ENCODE measurements at places on chromosomes 1 and 21. TPM values are rescaled to one million over a fixed set of nuclear protein-coding genes. Genes with fewer than 3 reads are reported as not detected.
A peak's percentile ranks its signal among the peaks of the same experiment; 100 is the strongest.

DNA sequence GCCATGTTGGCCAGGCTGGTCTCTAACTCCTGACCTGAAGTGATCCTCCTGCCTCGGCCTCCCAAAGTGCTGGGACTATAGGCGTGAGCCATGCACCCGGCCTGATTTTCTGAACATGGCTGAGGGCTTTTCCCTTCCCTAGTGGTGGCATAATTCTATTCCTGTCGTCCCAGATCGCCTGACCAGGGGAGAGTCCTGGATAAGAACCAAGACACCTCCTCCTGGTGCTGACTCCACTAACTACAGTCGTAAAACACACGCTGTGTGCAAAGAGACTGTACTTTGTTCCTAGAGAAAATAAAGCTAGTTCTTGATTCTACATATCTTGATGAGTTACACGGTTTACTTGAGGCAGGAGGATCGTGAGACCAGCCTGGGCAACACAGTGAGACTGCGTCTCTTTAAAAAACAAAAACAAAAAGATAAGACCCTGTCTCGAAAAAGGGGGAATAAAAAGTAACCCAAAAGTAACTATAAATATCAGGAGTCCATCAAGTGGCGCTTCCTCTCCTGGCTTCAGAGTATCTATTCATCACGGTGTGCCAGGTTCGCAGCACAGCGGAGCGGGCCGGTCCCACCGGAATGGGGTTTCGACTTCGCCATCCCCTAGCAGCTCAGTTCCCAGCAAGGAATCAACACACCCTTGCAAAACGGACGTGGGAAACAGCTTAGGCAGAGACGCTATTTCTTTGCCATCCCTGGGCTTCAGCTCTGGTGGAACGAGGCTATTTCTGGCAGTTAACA is 973 bp downstream of the SDF4 start:
- DNase-seq = peak; percentile 70

GRCh38 chr1:184843732-184844495 is 89.3 kb upstream of the EDEM3 start:
- DNase-seq = no peak

DNA sequence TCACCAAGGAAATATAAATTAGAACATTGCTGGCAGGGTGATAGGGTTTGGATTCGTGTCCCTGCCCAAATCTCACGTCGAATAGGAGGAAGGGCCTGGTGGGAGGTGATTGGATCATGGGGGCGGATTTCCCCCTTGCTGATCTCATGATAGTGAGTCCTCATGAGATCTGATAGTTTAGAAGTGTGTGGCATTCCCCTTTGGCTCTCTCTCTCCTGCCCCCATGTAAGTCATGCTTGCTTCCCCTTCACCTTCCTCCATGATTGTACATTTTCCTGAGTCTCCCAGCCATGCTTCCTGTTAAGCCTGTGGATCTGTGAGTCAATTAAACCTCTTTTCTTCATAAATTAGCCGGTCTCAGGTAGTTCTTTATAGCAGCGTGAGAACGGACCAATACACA is 60.6 kb downstream of the VPS26C start:
- no peak for DNase-seq

DNA sequence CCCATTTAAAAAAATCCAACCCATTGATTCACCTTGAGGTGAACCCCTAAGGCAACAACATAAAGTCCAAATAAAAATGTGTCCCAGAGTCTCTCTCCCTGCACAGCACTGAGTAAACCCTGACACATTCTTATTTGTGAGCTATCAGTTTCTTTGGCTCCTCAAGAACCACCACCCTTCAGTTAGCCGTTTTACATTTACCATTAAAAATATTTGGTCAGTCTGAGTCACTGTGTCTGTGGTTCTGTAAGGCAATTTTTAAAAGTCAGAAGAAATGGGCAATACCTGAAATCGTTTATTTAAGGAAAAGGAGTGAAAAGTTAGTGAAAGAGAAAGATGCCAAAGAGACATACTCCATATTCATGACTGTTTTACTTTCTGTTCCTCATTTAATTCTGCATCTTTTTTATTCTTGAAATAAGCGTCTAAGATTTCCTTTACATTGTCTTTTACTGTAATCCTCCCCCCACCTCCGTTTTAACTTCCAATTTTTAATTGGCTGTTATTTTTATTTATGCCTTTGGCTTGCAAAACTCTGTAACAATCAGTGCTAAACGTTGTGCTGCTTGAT is 91.7 kb upstream of the IVNS1ABP start:
- no peak for DNase-seq

DNA sequence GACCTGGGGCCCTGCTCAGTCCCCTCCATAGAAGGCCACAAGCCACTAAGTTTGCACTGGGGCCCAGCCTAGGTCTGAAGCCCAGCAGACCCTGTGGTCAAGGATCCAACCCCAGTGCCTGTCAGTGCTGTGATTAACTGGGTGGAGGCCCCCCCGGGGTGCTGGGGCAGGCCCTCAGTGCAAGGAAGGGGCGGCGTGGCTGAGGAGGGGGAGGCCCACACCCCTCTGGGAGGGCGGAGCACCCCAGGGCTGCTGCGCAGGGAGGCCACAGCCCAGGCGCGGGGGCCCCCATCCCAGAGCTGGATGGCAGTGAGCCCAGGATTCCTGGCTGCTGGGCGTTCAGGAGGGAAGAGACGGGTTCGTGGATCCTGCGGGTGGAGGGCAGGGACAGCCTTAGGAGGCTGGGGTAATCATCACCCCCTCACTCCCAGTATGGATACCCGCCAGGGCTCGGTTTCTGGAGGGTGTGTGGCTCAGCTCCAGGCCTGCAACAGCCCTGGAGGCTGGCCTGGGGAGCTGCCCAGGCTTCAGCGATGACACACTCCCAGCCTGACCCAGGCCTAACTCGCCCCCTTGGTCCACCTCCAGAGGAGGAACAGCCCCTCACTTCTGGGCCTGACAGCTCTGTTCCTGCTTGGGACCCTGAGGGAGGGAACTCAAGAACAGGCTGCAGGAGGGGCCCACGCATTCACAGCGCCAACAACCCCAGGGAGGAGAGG is 890 bp downstream of the GJC2 start:
- DNase-seq = peak; percentile 82

DNA sequence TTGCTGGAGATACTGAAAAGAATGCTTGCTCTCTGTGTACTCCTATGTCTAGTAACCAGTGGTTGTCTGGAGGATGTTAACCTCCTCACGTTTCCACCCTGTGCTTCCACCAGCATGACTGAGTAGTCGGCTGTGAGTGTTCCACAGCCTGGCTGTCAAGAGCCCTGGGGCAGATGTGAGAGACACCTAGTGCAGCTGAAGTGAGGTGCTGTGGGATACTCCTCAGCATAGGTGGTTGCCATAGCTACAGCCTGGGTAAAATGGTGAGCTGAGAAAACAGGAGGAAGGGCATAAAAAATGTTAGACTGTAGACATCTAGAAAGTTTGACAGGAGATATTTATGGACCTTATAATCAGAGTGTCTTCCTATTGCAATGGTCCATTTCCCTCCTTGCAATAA is 15.8 kb downstream of the IVL start:
- no peak for DNase-seq

DNA sequence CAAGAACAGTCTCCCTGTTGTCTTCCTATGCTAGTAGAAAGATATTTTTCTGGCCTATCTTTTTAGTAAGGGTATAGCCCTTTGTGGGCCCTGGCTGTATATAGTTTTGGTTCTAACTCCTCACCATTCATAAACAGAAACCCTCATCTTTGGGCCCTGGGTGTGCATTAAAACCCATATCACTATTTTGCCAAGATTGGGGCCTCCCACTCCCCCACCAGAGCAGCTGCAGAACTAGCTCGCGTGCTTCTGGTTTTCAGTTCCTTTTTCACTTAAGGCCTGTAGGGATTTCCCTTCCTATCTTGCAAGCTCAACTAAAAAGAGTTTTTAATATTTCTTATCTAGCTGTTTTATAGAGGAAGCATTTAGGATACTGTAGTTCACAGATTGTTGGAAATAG is 106.4 kb downstream of the RGL1 start:
- no peak for DNase-seq

GRCh38 chr1:205971082-205971481 is 27.8 kb upstream of the SLC26A9 start:
- DNase-seq = no peak

DNA sequence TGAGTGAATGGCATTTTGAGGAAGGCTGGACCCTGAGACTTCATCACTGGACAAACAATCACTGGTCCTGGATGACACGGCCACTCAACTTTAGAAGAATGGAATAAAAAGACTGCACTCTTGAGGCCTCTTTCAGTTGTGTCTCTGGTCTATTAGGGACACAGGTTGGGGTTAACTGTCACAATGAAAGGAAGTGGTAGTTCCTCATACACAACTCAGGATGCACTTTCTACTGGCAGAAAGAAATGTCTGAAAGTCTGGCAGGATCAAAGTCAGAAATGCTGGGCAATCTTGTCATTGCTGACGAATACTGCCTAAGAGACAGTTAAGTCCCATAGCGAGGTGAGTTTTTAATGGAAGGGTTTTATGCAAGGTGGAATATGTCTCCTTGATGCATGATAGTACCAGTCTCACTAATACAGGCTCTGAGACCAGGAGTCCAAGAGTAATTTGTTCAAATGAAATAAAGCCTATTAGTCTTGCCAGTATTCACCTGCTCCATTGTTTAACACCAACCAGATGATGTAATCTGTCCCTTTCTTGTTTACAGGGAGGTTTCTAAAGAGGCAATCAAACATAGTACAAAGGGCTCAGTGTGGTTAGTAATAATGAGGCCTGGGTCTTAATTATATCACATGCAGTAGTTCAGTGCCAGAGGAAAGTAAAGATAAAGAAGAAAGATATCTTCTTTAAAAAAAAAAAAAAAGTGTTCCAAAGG is 11.2 kb upstream of the RRP15 start:
- no peak for DNase-seq

- DNase-seq = no peak
Measured at GRCh38 chr1:39081271-39082009, 55.3 kb downstream of the NDUFS5 start.

- DNase-seq = peak; percentile 88
Measured at GRCh38 chr1:10510520-10511493, 36.1 kb downstream of the PEX14 start.

GRCh38 chr1:8939362-8939995 is 6.2 kb upstream of the CA6 start:
- DNase-seq = no peak

- peak; percentile 65 for DNase-seq
Measured at GRCh38 chr1:185917646-185918045, 183.5 kb downstream of the HMCN1 start.

GRCh38 chr1:246214708-246215509 is 292.2 kb downstream of the SMYD3 start:
- peak; percentile 92 for DNase-seq

- no peak for DNase-seq
Measured at GRCh38 chr1:195550071-195550862, 1058.0 kb downstream of the KCNT2 start.

- no peak for DNase-seq
Measured at GRCh38 chr1:48356901-48357300, 115.1 kb downstream of the SPATA6 start.

DNA sequence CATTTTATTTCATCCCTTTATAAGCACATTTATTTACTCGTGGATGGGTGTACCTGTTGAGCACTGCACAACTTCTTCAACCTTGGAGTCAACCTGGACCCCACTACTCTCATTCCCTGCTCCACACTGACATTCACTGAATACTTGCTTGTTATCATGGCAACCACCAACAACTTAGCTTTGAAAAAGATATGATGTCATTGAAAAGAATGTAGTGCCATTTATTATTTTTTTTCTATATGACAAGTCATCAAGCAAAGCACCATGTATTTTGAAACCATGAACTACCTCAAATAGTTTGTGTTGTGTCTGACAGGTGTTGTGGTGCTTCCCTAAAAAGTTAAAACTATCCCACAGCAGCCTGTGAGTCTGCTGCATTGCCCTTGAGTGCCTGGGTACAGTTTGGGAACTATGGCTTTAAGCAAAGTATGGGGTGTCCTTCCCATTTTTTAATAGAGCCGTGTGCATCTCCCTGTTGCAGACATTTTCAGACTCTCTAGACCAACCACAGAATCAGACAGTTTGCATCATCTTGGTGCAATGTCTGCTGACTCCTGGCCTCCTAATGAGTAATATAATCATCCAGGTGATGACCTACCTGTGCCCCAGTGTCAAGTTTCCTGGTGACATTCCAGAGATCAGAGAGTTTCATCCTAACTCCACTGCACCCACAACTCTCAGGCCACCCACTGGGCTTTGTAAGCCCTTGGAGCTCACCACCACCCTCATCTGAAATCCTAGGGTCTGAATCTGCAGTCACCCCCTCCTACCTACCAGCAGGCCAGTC is 339.7 kb upstream of the PROX1 start:
- DNase-seq = no peak

DNA sequence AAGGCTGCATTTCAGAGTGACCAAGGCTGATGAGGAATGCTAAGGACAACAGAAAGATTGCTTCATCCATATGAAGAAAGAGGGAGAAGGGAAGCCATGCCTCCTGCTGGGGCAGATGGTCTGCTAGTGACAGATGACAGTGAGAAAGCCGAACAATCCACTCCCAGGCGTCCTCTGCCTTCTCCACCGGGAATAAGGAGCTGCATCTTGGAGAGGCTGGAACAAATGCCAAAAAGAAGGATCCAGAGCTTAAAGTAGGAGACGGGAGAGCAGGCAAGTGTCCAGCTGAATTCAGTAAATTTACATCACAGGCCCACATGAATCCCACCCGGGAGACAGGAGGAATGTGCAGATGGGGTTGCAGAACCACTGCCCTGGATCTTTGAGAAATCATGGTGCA is 33.4 kb downstream of the DDX20 start:
- no peak for DNase-seq

Gene AGT
- 0.38 TPM for polyA plus RNA-seq

Gene PTPRU
- 1.4 TPM for polyA plus RNA-seq

Gene LINGO4
- not detected for polyA plus RNA-seq

Gene HSF2BP
- polyA plus RNA-seq = 0.70 TPM

Gene CIART
- polyA plus RNA-seq = 15.3 TPM

Gene CFAP107
- polyA plus RNA-seq = not detected

Gene TMEM82
- not detected for polyA plus RNA-seq

Gene BRINP3
- polyA plus RNA-seq = 1.0 TPM

Gene TRIM63
- polyA plus RNA-seq = not detected

Gene ZNF496
- 10.0 TPM for polyA plus RNA-seq

Gene ZFP69B
- polyA plus RNA-seq = 2.7 TPM

Gene PTGFR
- polyA plus RNA-seq = 4.1 TPM

Data from fibroblast of lung (primary cell).